ENCODE measurements at places on chromosomes 5 and 9.

GRCh38 chr5:54804086-54804485 is 181.3 kb downstream of the ESM1 start:
- DNase-seq = no peak

DNA sequence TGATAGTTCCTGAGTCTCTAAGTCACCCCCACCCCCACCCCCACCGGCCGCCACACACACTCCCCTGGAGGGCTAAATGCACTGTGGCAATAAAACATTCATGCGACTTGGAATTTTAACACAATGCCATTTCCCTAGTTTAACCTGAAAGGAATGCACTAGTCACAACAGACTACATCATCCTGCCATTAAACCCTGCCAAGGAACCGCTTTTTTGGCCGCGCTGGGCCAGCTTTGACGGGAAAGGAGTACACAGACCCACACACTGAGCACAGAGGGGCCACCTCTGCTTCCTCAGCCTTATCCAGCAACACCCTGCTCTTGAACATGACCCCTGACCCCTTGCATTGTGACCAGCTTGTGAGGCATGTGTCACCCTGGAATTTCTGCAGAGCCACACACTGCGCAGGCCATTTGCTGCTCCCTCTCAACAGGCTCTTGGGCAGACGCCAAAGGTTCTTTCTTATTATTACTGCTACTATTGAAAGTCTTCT is 165.3 kb downstream of the BNC2 start:
- peak; percentile 8 for DNase-seq

DNA sequence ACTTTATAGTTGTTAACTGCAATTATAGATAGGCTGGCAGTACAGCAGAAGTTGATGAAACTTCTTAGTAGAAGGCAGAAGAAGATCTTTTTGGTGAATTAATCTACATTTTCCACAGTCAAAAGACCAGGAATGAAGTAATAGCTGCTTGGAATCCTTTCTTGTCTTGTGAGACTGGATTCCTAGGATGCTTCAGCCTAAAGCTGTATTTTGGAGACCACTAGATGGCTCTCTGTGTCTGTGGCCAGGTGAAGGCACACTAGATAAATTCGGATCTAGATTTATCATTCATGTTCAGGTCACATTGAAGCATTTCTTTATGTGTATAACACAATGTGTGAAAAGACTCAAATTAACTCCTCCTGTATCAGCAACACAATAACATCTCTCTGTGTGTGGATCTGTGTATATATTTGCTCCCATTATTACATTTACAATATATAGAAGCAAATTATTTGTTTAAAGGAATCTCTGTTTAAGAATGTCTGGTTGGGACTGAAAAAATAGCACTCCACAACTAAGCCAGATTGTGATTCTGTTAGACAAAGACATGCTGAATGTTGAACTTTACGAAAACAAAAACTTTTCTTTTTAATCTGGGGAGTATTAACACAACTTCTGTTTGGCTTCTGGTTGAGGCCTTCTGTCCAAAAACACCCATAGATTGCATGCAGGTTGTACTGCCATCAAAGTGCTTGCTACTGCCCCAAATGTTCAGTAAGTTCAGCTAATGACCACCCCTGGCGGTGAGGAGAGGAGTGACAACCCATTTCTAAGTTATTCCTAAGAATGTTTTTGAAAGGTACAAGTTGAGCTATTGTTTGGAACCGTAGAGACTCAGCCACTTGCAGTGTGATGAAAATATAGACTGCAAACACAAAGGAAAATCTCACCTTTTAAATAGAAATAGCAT is 10.6 kb downstream of the GRIN3A start:
- DNase-seq = no peak

DNA sequence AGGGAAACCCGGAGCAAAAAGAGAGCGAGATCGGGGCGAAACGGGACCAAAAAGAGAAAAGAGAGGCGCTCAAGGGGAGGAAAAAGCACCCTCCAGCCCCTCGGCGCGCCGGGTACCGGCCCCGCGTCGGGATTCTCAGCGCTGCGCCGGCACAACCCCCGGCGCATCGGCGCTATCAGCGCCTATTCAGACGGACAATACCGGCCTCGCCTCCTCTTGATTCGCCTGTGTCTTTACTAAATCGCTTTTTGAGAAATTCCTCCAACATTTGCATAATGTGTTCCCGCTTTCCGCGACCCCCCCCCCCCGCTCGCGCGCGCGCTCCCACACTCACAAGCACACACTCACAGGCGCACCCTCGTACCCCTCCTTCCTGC is 578 bp downstream of the LHX6 start:
- no peak for DNase-seq

GRCh38 chr5:151628112-151628823 is 37.1 kb upstream of the FAT2 start:
- DNase-seq = no peak
